SHP77 (cell line): ENCODE measurements at places on chromosomes 4 and X.

GRCh38 chr4:76696109-76696508, 201.8 kb downstream of the SOWAHB start:
- DNase-seq: peak; percentile 18

DNA sequence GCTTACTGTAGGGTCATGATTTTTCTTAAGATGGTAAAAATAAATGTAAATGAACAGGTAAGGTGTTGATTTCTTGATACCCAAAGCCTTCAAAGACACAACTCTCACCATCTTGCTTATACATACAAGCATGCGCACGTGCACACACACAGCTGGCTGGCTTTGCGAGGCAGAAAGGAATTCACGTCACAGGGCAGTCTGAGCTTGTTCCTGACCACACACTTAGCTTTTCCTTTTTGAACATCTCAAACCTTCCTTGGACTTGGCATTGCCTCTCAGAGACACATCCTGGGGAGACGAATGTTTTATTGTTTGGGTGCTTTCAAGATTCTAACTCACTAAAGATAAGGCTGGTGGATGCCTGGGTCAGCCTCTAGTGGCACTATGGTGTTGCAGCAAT, 175.0 kb downstream of the NHS start:
- DNase-seq: no peak

DNA sequence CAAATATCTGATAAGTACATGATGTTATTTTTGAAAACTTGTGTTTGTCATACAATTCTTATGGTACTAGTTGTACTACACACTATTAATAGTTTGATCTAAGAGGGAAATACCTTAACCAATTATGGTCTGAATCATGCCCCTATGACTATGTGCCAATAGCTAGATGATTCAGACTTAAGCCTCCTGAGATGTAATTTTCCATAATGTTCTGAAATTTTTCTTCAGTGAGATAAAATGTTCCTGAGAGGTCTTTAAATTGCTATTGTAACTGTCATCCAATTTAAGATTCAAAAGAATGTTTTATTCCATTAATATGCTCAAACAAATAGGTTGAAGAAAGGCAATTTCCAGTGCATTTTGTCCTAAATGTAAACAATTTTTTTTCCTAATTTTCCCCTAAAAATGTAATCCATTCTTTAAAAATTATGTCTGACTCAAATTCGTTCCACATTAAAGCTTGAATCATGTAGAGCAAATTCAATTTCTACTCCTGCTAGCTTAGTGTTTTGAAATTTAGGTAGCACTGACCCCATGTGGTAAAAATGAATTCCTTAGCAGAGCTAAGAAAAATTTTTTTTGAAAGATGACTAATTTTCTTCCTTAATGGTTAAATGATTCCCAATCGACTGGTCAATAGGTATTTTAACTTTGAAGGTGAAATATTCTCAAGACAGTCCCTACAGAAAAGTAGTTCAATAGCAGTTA, 49.1 kb downstream of the APOOL start:
- DNase-seq: no peak

DNA sequence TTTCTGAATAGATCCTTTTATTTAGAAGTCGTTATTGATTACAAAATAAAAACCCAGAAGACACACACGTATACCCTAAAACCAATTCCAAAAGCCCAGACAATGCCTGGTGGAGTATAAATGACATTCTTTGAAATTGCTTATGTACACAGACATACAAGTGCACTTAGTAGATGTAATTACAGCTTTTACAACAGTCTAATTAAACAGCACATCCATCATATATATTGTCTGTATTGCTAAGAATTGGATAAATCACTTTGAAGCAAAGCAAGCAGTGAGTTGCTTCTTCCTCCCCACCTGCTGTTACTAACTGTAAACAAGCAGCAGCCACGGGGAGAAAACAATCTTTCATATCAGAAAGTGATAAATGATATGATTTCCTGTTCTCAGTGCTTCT, 645.7 kb downstream of the TLL1 start:
- peak; percentile 85 for DNase-seq

DNA sequence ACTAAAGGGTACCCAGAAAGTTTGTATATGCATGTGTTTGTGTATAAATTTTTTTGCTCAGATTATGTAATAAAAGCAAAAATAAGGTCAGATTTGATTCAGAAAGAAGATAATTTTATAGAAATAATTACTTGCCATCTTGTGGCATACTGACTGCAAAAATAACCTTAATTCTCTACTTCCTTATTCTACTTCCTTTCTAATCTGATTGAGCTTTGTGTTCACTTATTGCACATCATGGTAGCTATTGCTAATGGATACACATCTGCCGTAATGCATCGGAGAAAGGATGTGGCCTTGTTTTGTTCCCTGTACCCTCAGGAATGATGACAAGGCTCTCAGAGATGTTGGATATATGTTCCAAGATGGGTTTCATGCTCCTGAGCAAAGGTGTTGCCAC, 10.5 kb upstream of the GNPDA2 start:
- no peak for DNase-seq

DNA sequence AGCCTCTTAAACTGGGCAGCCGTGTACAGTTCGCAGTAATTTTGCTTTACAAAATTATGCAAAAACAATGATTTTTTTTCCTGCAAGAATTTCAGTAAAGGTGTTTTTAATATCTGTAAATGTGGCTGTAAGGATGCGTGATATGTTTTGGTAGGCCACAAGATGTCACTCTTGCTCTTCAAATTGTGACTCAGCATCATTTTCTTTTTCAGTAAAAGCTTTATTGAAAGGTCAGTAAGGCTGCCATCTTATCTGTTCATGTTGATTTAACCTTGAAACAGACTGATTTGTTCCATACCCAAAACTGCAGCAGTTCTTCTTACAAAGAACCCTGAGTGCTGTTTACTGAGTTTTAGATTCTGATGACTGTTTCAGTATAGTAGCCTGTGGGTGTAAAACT, 39.9 kb downstream of the TXLNG start:
- peak; percentile 17 for DNase-seq

- DNase-seq: no peak
Observed at GRCh38 chr4:185599553-185600243, 64.4 kb upstream of the PDLIM3 start.

GRCh38 chr4:11904846-11905739, 476.4 kb upstream of the HS3ST1 start:
- DNase-seq: no peak

DNA sequence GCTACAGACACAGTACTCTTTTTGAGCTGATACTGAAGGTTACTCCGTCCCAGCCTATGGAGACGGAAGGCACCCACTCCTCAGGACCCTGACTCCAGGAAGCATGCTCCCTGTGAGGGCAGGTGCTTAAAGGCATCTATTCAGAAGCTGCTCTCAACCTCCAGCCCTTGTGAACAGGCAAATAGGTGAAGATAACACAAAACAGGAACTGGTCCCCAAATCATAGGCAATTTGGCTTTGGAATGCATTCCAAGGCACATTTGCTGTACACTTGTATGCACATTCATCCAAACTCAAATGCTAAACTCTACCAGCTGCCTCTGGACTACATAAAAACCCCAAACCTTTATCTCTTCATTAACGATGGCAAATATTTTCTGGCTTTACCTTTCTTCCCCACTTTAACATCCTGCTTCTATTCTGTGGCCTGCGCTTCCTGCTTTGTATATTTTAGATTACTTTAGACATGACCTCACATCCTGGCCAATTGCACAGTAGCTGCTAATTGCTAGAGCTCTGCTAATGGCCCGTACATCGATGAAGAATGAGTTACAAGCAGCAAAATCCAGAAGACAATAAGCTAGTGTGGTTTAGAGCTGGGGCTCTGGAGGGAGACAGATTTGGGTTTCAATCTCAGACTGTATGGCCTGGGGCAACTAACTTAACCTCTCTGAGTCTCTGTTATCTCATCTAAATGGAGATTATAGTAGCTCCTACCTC, 3.2 kb downstream of the SEL1L3 start:
- DNase-seq: no peak

- DNase-seq: no peak
Observed at GRCh38 chr4:8307121-8307520, 37.6 kb downstream of the HTRA3 start.

GRCh38 chr4:82905205-82905604, 4.7 kb downstream of the THAP9 start:
- no peak for DNase-seq

- no peak for DNase-seq
Observed at GRCh38 chr4:34485252-34485651, 1759.1 kb downstream of the ARAP2 start.

GRCh38 chr4:104393655-104394324, 100.9 kb downstream of the CXXC4 start:
- no peak for DNase-seq

DNA sequence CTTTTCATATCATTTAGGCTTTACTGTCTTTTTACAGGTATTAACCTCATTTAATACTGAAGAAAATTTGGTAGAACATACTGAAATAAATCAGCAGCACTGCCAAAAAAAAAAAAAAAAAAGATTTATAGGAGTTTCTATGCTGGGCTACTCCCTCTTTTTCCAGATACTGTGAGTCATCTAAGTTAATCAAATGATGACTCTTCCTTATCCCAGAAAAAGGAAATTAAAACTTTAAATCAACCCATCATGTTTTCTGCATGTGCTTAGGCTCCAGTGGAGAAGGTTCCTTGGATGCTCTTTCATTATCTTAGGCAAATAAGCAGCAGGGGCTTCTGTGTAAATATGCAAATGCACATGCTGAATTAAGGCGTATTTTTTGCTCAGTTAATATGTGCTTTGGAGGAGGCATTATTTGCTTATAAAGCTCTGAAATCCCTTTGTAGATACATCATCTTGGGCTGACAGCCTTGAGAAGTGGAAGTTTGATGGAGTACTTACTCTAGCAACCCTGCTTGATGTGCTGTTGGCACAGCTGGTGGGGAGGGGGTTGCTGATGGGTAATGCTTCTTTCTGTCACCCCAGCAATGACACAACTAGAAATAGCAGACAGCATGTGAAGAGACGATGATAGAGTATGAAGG, 136.1 kb downstream of the C4orf33 start:
- peak; percentile 51 for DNase-seq

DNA sequence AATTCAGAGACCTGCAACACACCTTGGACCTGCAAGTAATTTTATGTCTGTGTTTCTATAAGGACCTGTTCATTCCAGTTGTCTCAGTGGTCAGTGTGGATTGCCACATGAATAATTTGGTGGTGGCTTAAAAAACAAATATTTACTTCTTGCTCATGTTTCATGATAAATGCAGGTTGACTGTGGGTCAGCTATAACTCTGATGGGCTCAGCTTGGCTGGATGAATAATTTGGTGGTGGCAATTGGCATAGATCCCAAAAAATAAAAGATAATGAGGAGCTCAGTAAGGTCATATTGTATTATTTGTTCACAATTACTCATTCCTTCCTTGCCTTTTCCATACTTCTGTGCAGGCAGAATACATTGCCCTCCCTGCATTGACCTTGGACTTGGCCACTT, 18.9 kb upstream of the SCRG1 start:
- DNase-seq: no peak

DNA sequence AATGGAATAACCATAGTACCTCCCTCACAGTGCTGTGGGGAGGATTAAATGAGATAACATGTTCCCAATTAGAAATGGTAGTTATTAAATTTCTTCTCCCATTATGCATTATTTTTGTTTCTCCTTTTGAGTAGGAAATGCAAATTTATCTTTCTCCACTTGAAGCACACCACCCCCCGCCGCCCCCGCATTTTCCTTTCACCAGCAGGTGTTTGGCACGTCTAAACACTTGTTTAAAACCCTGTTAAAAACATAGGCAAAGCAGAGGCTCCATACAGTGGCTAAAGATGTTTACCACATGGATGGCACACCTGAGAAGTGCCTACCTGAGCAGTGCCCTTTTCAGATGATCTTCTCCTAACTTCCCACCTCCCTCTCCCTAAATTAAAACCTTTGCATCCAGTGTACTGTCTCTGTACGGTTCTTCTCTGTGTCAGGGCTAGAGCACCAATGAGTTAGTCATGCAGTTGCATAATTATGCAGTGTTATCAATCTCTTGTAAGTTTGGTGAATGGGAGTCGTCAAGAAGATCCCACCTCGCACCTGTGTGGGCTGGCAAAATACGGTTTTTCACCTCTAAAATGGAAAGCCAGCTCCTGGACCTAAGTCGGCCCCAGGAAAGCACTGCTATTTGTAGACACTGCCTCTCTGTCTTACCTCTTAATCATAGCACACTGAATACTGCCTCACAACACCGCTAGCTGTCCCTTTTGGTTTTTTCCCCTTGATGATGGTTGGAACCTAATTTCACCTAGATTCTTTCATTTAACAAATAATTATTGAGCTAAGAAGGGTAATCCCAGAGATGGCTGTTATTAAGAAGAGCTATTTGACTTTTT, 122.0 kb downstream of the CT47B1 start:
- DNase-seq: no peak

- DNase-seq: no peak
Observed at GRCh38 chr4:142959173-142959572, 113.1 kb upstream of the INPP4B start.

DNA sequence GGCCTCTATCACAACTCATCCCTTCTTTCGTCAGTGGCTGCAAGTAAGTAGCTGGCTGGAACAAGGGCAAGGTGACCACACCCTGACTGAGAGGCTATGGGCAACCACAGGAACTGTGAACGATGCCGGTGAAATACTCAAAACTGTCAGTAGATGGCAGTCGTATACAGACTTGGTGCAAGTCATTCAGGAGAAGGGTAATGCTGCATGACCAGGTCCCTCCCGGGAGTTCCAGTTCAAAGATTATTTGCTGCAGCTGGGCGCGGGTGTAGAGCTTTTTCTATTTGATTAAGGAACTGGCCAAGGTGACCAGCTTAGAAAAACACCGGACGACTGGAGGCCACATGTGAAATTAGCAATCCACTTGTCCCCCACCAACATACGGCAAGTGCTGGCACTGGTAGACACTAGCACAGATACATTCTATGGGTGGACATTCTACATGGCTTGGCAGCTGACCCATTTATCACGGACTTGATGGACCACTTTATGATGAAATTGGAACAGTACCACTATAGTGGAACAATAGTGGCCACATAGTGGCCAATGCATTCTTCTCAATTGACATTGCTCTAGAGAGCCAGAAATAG, 726.6 kb downstream of the TRAM1L1 start:
- peak; percentile 84 for DNase-seq

DNA sequence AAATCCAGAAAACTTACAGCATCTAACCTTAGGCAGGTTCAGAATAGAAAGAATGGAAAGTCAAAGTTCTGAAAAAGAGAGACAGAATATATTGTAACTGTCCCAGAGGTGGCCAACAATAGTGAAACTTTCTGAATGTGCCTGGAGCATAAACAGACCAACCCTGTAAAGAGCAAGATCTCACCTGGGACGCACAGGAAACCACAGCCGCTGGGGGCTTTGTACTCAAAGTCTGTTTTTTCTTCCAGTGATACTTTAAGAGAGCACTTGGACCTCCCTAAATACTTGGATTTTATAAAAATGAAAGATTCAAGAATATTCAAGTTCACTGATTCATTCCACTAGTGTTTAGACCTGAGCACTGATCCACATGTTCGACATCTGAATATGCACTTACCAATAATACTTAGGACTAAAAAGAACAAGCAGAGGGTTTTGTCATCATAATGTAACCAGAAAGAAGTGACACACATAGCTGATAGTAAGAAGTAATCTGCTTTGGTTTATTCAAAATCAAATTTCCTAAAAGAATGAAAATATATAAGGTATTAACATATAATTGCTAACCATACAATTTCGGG, 35.3 kb downstream of the ARAP2 start:
- no peak for DNase-seq

- DNase-seq: peak; percentile 26
Observed at GRCh38 chrX:149074398-149074797, 430.7 kb downstream of the IDS start.
